ENCODE measurements at places on chromosomes 11 and 22.

DNA sequence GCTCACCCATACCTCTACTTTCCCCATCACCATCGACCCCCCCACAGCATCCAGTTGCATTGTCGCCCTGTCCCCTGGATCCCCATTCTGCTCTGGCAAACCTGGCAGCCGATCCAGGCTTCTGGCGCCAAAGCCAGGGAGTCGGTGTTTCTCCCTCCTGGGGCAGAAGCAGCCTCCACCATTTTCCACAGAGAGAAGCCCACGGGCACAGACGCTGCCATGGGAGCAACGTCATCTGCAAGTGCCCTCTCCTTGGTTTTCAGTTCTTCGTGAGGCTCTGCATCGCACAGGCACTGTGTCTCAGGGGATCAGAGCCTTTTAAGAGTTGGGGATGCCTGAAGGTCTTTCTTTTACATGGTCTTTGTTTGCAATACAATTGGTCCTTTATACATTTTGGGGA, 2.3 kb downstream of the YPEL4 start:
- DNase-seq: no peak

DNA sequence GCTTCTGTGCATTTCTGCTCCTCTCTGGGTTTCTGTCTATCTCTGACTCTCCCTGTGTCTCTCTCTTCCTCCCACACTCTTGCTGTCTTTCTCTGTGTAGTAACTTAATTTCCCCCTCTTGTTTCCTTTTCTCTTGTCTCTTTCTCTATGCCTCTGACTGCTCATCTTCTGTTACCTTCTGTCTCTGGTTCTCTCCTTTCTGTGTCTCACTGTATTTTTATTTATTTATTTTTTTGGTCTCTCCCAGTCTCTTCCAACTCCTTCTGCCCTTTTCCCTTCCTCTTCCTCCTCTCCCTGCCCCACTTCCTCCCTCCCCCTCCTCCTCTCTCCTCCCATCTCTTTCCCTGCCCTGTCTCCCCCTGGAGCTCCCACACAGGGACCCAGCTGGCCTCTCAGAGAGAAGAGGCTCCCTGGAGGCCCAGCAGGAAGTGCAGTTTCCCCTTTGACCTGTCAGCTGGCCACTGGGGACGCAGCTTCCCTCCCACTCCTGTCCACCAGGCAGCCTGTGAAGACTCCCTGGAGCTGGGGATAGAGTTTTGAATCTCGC, 38.3 kb upstream of the MYH9 start:
- no peak for DNase-seq

DNA sequence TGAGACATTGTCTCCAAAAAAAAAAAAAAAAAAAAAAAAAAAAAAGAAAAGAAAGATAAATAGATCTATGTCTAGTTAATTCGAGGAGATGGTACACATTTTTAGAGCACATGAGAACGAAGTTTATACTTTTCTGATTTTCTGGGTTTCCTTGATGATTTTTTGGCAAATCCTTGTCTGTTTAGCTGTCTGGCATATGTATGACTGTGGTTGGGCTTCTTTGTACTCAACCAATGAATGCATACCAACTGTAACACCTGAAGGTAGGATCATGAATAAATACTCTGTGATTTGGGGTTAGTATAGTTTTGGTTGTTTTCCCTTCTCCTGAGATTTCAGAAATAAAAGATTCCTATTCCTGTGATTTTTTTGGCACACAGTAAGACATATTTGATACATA, 63.1 kb downstream of the ARHGEF12 start:
- DNase-seq: no peak

DNA sequence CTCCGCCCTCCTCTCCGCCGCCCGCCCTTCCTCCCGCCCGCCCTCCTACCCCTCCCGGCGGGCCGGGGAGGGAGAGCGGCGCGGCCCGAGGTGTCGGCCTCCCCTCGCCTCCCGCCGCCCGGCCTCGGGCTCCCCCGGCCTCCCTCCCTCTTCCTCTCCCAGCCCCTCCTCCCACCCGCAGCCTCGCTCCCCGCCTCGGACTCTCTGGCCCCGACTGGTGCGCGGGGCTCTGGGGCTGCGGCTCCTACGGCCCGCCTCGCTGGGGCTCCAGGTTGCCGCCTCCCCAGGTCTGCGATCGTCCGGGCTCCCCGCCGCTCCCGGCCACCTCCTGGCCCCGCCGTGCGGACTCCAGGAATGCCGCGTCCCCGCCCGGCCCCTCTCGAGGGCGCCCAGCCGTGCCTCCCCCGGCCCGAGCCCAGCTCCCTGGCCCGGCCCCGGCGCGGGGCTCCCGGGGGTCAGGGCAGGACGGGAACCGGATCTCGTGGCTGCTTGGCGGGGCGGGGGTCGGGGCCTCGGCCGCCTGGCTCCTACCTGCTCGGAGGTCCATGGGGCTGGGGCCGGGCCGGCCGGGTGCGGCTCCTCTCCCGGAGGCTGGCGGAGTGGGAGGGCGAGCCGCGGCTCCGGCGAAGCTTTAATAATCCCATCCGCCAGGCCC, at the start of gene CLCF1:
Gene CLCF1, minus strand, starts transcription at position 606 of the 655 bp plus-strand sequence. Its CDS starts 59 bp downstream, at position 547.
- DNase-seq: no peak

- no peak for DNase-seq
These were observed 62.8 kb downstream of the CEP57 start for GRCh38 chr11:95853138-95853537.

- no peak for DNase-seq
These were observed 21.4 kb upstream of the ACER3 start for GRCh38 chr11:76839311-76839710.

GRCh38 chr11:56990702-56991101, 2.0 kb downstream of the OR5AK2 start:
- no peak for DNase-seq

DNA sequence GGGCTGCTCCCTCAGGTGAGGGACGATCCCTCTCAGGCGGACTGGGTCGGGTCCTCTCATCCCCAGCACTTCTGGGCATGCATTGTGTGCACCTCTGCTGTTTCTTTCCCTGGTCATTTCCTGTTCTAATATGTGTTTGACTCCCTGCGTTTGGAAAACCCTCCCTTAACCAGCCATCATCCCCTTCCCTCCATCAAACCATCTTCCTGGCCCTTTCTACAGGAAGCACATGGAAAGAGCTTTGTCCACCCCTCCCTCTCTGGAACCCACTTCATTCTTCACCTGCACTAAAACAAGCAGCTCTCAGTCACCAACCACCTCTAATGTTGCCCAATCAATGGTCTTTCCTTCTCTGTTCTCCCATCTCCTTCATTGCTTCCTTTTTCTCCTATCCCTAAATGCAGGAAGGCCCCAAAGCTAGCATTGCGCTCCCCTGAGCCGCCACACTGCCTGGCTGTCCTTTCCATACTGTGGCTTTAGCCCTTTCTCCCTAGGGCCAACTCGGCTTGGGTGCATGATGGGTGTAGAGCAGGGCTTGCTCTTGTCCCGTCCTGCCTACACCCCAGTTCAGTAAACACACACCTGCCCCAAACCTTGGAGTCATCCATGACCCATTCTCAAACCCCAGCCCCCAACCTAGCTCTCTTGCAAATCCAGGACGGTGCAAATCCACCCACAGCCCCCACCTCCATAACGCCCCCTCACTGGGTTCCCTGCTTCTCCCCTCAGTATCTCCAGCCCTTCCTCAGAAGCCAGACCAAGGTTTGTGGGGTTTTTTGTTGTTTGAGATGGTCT, 5.4 kb upstream of the GAS2L1 start:
- no peak for DNase-seq

DNA sequence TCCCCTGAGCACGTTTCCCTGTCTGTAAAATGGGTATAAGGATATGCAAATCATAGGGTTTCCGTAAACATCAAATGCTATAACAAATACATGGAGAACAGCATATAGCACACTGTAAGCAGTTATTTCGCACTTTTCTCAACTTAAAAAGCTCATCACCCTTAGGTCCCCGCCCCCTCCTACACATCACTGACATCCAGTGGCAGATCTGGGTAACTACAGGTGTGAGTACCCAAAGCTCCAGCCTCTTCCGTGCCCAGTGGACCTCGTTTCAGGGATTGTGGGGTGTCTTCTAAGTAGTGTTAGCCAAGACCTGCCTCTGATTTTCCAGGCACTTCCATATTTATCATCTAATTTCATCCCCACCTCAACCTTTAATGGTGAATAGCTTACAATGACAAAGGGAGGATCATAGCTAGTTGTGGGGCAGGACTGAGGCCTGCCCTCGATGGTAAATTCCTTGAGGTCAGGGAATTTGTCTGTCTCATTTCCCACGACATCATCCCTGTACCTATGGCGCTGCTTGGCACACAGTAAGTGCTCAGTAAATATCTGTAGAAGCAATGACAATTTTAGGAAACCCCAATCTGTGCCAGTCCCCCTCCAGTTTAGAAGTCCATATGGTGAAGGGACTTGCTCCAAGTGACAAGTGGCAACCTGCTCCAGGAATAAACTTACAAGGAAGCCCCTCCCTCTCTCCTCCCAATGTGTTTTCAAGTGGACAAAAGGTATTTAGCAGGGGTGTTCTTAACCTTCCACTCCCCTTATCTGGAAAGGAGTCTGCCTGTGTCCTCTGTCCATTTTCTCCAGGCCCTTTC, 340.5 kb downstream of the TENM4 start:
- peak; percentile 42 for DNase-seq

DNA sequence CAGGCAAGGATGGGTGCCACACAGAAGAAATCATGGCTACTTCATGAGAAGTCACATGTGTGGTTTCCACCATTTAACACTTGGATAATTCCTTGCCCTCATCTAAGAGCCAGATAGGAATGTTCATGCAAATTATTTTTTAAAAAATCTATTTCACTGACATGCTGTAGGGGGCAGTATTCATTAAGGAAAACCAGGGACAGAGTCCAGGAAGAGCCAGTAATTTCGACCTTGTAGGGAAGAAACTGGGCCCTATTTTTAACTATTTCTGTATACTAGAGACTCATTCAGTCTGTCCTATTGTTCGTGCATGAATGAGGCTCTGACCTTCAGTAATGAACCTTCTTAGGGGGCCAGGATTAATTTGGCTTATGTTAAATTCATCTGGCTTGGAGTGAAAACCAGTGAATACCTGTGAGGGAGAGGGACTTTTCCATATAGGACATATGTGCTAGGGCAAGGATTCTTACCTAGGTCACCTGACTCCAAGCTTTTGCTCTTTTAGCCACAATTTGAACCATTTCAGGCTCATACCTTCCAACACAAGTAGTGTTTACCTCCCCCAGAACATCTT, 192.7 kb downstream of the NAV2 start:
- peak; percentile 14 for DNase-seq

- no peak for DNase-seq
These were observed 7.0 kb downstream of the WNT7B start for GRCh38 chr22:45969801-45970470.

DNA sequence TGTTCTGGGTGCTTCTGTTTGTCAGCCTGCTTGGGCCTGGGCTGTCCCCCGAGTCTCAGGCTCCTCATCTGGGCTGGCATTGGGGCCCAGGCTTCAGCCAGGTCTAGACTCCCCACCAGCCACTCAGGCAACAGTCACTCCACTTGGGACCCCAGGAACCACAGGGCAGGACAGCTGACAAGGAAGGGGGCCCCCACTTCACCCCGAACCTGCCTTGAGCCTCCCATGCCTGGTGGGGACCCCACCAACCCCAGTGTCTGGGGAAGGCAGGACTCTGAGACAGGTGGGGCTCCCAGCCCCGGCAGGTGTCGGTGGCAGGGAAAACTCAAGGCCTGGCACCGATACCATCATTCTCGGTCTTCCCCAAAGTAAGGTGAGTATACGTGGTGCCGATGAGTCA, 11.7 kb upstream of the LTO1 start:
- no peak for DNase-seq

DNA sequence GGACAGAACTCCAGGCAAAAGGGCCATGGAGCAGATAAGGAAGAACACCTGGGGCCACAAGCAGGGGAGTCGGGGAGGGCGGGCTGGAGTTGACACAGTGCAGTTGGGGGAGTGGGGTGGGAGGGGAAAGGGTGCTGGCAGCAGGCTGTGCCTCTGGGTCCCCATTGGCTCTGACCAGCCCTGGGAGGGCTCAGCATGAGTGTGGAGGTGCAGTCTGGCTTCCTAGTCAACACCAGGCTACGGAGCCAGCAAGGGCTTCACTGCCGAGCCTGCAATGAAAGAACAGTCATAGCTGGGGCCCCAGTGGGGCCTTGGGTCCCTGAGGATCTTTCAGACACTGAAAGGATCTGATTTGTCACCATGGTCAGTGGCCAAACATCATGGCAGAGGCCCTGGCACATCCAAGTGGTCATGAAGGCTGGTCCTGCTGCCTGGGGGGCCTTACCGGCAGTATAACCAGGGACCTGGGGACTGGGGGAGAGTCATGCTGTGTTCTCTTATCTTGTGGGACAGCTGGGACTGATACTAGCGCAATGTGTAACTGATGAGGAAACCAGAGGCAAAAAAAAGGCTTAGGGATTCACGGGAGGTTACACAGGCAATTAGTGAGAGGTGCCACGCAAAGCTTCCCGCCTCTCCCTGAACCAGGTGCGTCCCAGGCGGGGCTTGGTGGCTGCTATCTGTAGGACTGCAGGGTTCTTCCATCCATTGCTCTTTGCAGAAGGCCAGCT, 11.6 kb downstream of the SLC37A2 start:
- DNase-seq: no peak

DNA sequence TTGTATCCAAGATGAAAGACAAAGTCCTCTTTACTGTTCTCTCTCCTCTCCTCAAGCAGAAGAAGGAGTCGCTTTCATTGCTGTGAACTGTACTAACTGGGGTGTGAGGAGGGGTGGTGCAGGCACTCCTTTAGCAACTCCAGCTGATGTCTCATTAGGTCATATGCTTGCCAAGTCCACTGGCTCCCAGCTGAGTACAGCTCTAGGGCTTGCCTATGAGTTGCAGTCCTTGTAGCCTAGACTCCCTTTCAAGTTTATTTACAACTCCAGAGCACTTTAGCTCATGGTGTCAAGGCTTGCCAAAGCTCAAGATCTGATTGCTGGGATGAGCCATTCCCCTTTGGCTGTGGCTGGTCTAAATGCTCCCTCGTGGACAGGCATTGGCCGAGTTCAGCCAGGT, 55.1 kb upstream of the PDGFD start:
- no peak for DNase-seq

GRCh38 chr11:2302306-2302895, 588 bp downstream of the TSPAN32 start:
- no peak for DNase-seq

- DNase-seq: no peak
These were observed 2.9 kb downstream of the PANX2 start for GRCh38 chr22:50173311-50173982.

Data from NCI-H1436 (cell line).